ENCODE measurements at places on chromosomes 5 and 9.

DNA sequence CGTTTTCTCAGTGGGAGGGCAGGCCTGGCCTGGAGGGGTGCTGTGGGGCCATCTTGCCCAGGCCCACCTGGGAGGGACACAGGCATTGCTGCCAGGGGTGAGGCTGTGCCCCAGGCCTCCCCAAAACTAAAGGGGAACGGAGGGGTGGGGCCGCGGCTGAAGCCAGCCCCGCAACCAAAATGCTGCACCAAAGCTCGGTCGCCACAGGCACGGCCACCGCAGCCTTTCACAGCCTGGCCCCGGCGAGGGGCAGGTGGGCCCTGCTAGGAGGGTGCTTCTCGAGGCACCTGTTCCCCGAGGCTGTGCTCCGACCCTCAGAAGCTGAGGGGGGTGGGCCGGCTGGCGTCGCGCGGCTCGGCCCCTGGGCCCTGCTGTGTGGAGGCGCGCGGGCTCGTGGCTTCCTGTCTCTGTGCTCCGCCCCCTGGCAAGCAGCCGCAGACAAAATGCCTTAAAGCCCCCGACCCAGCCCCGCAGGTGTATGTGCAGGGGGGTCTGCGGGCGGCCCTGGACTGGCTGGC, 57.6 kb downstream of the JAK2 start:
- peak; percentile 5 for DNase-seq

DNA sequence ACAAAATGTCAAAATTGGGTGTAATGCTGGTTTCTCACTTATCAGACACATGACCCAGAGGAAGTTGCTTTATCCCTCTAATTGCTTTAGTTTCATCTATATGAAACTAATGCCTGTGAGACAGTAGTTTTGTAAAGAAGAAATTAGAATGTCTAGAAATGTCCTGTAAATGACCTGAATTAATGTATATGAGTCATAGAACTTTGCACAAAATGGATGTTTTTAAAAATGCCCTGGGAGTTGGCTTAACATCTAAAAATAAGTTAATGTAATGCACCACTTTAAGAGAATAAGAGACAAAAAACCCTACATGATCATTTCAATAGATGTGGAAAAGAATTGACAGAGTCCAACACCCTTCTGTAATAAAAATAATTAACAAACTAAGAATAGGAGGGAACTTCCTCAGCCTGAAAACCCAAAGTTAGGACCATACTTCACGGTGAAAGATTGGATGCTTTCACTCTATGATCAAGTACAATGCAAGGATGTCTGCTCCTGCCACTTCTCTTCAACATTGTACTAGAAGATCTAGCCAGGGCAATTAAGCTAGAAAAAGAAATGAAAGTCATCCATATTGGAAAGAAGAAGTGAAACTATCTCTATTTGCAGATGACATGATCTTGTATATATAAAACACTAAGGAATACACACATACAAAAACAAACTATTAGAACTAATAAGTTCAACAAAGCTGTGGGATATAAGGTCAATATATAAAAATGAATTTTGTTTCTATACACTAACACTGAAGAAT, 117.9 kb downstream of the MELK start:
- no peak for DNase-seq

- DNase-seq, result no peak
Observed at GRCh38 chr9:27600256-27600655, 27.0 kb upstream of the C9orf72 start.

GRCh38 chr9:76037587-76038225, 147.2 kb downstream of the PCSK5 start:
- no peak for DNase-seq

- peak; percentile 44 for DNase-seq
Observed at GRCh38 chr9:134698111-134698510, 56.5 kb downstream of the COL5A1 start.

- no peak for DNase-seq
Observed at GRCh38 chr5:161094411-161094810, 242.4 kb upstream of the ATP10B start.

GRCh38 chr9:20508242-20508641, 114.1 kb downstream of the MLLT3 start:
- no peak for DNase-seq

GRCh38 chr9:116318468-116319374, 165.1 kb downstream of the PAPPA start:
- peak; percentile 84 for DNase-seq

DNA sequence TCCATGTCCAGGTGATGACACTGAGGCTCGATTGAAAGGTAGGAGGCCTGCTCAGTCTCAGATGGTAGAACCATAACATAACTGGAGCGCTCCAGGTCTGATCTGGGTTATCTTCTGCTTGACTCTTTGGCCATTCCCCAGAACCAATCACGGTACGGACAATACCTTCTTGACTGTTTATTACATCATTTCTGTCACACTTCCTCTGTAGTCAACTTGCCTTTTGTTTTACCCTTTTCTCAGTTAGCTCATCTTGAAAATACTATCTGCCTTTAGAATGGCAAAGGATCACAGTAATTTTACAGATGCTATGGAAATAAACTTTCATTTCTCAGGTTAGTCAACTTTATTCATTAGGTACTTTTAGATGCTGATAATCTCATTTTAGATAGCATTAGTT, 22.4 kb downstream of the GLRA1 start:
- no peak for DNase-seq

DNA sequence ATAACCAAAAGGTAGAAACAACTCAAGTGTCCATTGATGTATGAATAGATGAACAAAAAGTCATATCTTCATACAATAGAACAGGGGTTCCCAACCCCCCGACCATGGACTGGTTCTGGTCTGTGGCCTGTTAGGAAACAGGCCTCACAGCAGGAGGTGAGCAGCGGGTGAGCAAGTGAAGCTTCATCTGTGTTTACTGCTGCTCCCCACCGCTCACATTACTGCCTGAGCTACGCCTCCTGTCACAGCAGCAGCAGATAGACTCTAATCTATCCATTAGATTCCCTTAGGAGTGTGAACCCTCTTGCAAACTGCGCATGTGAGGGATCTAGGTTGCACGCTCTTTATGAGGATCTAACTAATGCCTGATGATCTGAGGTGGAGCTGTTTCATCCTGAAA, 478.0 kb downstream of the BRINP1 start:
- DNase-seq, result peak; percentile 24

DNA sequence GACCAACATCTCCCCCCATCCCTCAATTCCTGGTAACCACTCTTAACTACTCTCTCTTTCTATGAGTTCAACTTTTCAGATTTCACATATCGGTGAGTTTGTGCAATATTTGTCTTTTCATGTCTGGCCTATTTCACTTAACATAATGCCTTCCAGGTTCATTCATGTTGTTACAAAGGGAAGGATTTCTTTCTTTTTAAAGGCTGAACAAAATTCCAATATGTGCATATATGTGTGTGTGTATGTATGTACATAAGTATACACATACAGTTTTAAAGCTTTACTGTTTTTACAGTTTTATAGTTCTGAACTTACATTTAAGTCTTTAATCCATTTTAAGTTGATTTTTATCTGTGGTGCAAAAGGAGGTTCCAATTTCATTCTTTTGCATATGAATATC, 130.7 kb downstream of the SV2C start:
- no peak for DNase-seq

Data from retina (tissue), 1 donor.